ENCODE measurements at places on chromosomes 1 and 21.

DNA sequence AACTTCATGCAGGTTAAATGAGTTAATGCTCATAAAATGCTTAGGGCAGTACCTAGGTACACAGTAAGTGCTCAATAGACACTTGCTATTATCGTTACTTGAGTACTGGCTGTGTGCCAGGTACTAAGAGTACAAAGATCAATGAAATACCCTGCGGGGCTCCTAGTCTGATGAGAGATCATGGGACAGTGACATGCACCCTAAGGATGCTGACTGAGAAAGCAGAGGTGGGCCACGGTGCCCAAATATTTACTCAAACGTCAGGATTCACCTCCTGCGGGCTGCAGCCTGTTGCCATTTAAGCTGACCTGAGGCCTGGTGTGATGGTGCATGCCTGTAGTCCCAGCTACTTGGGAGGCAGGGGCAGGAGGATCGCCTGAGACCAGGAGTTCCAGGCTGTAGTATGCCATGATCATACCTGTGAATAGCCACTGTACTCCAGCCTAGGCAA, 19.8 kb upstream of the LUZP1 start:
- no peak for DNase-seq

- DNase-seq: no peak
These were observed 426.1 kb downstream of the PTPRC start for GRCh38 chr1:199064971-199065370.

DNA sequence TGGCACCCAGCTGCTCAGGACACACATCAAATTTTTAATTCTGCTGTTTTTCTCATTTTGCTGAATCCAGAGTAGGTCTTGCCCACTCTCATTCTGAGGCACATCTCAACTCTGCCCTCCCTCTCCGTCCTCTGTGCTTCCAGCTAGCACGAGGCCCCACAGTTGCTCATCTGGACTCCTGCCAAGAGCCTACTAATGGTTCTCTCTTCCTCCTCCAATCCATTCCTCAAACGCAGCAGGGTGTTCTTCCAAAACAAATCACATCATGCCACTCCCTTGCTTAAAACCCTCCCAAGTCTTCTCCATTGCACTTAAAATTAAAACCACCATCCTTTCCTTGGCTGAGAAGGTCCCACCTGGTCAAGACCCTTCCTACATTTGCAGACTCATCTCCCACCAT, 49.8 kb upstream of the SCAF4 start:
- DNase-seq: peak; percentile 50

DNA sequence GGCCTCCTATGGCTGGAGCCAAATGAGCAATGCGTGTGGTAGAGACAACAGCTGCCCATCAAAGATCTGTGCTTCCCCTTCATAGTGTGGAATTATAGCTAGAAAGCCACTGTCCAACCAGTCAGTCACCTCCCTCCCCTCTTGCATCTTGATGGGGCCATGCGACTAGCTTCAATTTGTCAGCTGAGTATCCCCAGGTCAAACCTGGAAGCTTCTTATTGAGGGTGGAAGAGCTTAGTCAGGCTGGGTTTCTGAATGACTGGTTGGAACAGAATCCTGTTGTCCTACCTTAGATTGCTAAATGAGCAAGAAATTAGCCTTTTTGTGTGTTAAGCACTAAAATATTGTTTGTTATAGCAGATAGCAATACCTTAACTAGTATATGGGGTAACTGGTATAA, 625.4 kb downstream of the PTPRC start:
- DNase-seq: no peak

DNA sequence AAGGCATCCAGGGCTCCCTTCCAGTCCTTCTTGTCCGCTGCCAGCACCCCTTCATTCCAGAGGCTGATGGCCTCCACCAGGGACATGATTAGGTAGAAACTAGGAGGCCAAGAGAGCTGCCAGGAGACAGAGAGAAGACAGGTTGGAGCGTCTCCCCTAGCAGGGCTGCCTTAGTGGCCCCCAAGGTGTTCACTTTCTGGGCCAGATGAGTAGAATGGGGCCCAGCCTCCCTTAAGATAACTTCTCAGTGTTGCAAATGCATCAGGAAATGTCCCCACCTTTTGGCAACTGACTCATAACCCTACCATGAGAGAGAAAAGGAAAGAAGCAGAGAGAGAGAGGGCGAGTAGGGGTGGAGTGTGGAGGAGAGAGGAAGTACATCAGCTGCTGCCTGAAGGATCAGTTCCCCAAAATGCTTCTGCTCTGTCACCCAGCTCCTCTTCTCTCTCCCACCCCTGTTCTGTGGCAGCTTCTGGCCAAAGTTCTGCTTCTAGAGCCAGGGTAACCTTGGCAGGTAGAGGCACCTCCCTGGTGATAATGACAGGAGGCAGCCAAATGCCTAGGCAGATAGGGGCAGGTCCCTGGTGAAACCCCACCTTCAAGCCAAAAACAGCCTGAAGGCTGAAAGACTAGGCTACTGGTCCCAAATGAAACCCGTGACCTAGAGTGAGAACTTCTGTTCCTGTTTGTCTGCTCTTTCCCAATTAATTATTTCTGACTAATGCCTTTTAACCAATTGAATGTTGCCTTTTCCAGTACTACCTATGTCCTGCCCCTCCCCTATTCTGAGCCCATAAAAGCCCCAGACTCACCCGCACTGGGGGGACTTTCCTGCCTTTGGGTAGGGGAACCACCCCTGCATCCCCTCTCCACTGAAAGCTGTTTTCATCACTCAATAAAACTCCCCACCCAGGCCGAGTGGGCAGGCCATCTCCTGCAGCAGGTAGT, at the start of gene NCF2:
Gene NCF2, minus strand, starts transcription at position 216 of the 948 bp plus-strand sequence. Its CDS starts 130 bp downstream, at position 86.
- DNase-seq: no peak

DNA sequence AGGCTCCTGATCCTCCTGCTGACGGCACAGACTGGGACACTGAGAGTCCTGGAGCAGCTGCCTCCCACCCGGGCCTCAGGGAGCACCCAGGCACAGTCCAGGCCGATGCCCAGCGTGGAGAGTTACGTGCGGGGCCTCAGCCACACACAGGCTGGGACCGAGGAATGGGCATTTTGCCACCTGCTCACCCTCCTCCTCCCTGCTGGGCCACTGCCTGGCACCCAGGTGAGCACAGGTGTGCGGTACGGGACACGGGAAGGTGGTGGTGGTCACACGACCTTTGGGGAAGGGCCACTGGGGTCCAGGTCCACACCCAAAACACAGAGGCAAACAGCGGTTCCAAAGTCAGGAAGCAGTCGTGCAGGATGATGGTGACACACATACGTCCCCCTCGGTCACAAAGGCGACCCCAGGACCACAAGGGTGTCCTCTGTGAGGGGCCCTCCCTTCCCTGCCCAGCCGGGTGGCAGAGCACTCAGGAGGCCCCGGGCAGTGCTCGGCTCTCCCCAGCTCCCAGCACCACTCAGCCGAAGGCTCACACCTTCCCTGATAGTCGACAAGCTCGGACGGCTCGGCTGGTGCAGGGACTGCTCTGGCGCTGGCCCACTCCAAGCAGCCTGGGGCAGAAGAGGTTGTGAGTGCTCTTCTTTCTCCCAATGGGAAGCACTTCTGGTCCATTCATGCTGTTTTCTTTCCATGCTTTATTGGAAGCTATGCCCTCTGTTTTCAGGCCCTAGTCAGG, 14.3 kb downstream of the MORN1 start:
- no peak for DNase-seq

- DNase-seq: no peak
These were observed 483.8 kb downstream of the PCP4 start for GRCh38 chr21:40351006-40351405.

GRCh38 chr1:71548398-71548890, 467.6 kb upstream of the ZRANB2 start:
- no peak for DNase-seq

DNA sequence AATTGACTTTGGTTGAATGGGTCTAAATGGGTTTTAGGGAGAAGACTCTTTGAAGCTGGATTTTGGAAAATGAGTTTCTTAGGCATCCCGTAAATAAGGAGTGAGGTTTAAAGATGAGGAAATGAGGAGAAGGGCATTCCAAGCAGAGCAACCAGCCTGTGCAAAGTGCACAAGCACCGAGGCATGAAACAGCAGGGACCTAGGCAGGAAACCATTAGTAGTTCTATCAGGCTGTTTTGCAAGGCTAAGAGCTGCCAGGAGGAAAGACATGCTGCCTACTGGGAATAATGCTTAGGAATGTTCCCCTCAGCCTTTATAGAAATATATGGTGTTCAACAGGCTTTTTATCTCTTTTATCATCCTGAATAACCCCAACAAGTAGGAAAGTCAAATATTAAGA, 153.1 kb upstream of the FGGY start:
- DNase-seq: no peak

DNA sequence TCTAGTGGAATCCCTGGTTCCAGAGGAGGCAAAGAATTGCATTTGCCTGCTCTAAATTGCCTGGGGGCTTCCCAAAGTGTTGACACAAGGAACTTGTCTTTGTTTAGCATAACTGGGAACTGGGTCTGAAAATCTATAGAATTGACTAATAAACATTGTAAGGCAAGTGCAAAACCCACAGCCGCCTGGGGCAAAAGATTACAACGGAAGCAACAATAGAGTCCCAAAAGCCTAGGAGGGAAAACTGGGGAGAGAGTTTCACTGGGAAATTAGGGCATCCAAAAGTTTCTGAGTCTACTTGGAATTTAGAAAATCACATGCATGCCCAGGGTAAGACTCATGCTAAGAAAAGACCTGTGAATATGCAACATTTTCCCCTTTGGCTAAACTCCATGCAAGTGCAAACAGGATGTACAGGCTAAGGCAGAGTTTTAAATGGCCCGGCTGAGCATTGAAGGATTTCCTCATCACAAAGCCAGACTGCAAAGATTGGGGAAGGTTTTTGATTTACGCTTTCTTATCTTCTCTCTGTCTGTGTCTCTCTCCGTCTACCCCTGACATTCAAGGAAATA, 725.3 kb upstream of the NCAM2 start:
- DNase-seq: no peak

DNA sequence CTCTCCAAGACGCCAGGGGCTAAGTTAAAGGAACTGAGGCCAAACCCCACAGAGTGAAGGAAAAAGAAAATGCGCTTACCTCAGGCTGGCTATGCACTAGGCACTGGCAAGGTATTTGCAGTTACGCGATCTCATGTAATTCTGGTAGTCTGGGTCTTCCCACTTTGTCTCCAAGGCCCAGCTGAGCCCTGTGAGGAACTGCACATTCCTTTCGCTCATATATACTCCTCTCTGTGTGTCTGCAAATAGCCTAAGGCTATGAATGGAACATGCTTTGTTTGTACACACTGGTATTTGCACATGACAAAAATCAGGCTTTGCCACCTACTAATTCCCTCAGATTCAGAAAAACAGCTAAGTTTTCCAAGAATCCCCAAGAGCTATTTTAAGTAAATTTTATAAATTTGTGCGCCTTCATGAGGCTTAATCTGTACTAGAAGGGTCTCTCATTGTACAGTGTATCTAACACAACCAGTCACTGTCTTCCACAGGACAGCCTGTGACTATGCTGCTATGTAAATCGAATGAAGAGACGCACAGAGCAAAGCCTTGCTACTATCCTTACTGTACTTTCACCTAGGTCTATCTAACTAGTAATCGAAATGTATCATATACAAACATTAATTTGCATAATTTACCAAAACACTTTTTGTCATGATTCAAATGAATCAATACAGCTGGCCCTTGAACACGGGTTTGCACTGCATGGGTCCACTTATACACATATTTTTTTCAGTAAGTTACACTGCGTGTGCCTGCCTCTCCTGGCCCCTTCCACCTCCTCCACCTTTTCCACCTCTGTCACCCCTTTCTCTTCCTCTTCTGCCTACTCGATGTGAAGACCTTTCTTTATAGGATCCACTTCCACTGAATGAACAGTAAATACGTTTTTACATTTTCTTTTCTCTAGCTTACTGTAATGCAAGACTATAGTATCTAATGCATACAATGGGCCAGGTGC, 87.0 kb downstream of the SIPA1L2 start:
- no peak for DNase-seq

- peak; percentile 38 for DNase-seq
These were observed 12.7 kb downstream of the TFF2 start for GRCh38 chr21:42337830-42338728.

GRCh38 chr1:90761781-90762589, 44.9 kb upstream of the BARHL2 start:
- no peak for DNase-seq

GRCh38 chr1:76269155-76269554, 194.6 kb downstream of the ST6GALNAC3 start:
- peak; percentile 79 for DNase-seq

GRCh38 chr1:27789540-27790041, 16.6 kb downstream of the STX12 start:
- no peak for DNase-seq

DNA sequence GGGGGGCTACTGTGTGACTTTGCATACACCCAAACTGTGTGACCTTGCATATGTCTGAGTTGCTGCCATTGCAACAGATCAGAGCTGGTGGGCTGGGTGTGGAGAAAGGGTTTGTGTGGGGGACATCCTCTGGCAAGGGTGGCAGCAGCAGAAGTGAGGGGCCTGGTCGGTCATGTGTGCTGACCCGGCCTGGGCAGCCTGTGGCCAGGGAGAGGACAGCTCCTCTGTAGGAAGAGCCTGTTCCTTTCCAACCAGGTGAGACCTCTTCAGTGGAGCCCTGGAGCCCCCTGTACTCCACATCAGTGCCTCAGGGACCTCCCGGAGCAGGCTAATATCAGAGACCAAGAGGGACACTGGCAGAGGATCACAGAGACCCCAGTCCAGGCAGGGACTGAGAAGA, 8.3 kb downstream of the PCSK9 start:
- no peak for DNase-seq

Measured in AG08395 (cell line).